ENCODE measurements at places on chromosomes 2 and 18.

DNA sequence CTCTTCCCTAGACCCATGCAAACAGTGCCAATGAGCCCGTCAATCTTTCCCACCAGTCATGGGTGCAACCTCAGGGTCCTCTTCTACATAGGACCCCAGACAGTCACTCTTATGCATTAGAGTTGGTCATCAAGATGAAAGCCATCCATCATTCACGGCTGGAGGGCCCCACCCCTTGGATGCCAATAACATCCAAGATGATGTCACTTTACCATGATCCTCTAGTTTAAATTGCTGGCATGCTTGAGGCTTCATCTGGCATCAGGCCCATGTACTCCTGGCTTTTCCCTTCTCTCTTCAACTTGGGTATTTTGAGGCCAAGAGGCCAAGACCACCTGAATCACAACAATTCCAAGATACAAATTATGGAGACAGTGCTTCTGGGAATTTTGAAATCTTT, 91.1 kb upstream of the MAPK4 start:
- DNase-seq: no peak

GRCh38 chr18:70553936-70554260, 265.1 kb downstream of the SOCS6 start:
- DNase-seq: no peak

DNA sequence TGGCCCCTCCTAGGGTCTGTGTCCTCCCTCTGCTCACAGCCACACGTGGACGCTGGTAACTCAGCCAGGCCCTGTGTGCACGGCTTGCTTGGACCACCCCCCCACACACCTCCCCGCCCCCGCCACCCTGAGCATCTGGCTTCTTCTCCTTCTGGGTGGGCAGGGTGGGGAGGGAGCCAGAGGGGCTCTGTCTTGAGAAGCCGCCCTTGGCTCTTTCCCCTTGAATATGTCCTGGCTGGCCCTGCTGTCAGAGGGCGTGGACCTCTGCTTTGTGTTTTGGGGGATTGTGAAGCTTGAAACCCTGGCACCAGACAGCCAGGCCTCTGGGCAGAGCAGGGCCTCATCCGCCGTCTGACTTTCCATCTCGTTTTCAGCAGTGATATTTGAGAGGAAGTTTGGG, 72.1 kb downstream of the GLI2 start:
- no peak for DNase-seq

DNA sequence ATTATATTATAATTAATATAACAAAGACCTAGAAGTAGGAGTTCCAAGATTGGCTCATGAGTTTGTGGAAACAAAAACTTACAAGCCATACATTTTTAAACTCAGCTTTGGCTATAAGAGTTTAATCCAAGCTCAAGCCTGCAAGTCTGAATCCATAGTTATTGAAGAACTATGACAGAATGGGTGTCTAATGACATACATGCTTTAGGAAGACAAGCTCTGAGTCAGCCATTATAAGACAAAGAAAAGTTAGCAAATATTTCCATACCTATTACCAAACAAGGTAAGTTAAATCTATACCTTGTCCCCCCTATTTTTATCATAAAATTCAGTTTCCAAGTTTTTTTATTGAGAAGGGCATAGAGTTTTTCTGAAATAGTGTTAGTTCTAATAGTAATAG, 95.6 kb downstream of the POLR1A start:
- no peak for DNase-seq

DNA sequence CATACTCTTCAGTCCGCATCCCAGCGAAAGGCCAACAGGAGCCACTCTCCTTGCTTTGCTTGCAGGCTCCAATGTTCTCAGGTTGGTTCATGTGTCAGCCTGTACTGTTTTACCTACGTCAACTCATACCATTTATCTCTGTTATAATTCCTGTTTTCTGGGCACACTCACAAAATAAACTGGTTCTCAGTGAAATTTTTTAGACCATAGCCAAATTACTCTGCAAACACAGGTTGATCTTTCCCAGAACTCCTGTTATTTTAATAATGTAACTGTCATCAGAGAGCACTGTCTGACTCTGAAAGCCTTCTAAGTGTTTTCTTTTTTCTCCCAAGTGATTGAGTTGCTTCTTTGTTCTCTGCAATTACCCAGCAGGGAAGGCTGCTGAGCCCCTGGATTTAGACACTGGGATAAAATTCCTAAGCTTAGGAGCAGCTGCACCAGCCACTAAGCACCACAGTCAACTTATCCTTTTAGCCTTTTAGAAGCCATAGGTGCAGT, 111.6 kb upstream of the PIEZO2 start:
- DNase-seq: no peak

Data from anterior cingulate cortex (tissue), 58 donors.